ENCODE measurements at places on chromosomes 4 and X. TPM values are rescaled to one million over a fixed set of nuclear protein-coding genes. Genes with fewer than 3 reads are reported as not detected.

Gene PDZD4
- 0.26 TPM for total RNA-seq

Gene ARHGAP36
- not detected for total RNA-seq

Gene CABS1
- not detected for total RNA-seq

Gene TEC
- total RNA-seq = 1.5 TPM

Gene SATL1
- not detected for total RNA-seq

Gene ALPK1
- 50.2 TPM for total RNA-seq
